Activated CD8-positive, alpha-beta memory T cell treated with anti-CD3 and anti-CD28 coated beads, Interleukin-2, amount 50 U/mL, for 4 hours (primary cell): ENCODE measurements at places on chromosomes 1 and 21.
A peak's percentile ranks its signal among the peaks of the same experiment; 100 is the strongest.

DNA sequence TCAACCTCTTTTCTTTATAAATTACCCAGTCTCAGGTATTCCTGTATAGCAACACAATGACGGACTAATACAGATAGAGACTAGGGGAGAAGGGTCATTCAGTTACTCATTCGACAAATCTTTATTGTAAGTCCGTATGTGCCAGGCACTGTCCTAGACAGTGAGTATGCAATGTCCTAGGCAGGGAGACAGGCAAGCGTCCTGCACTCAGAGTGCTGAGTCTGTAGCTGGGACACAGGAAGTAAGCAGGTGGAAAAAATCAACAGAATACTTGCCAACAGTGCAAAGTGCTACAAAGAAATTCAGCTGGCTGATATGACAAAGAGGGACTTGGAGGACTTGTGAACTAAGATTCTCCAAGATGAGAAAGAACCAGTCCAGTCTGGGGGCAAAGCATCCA is 92.2 kb upstream of the ZBTB40 start:
- DNase-seq = no peak

DNA sequence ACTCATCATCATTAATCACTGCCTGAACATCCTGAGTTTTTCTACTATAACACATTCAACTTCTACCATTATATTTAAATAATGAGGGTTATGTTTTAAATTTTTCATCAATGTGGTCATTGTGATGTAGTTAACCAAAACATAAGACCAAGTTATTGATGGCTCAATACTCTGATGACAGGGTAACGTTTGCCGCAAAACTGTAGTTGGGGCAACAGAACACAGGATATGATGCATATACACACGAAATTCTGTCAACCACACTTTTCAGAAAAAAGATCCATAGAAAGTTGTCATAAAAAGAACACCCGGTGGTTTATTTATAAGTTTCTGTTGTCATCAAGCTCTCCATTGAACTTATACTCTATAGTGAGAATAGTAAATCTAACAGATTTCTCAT is 121.7 kb upstream of the COL11A1 start:
- DNase-seq = no peak

GRCh38 chr1:91520942-91521507 is 20.4 kb downstream of the CDC7 start:
- DNase-seq = no peak

GRCh38 chr1:6459850-6460265 is 6.1 kb downstream of the TNFRSF25 start:
- DNase-seq = peak; percentile 53

GRCh38 chr1:59779949-59780348 is 34.8 kb upstream of the HOOK1 start:
- DNase-seq = no peak

GRCh38 chr1:41583658-41584547 is 99.4 kb upstream of the EDN2 start:
- DNase-seq = no peak

DNA sequence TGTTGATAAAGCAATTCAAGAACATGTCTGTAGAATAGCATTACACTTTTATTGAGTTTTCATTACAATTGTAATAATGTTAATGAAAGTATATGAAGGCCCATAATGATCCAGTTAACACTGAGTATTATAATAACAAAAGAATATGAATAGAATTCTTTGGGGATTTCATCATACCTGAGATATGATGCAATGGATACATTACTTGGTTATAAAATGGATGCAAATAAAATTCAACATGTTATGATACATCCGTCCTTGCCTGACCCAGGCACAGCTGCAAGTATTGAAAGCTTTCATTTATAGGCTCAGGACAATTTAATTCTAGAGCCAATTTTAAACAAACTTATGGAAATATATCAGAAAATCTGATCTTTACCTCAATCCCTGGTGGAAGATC is 8.2 kb upstream of the KCNA3 start:
- no peak for DNase-seq

DNA sequence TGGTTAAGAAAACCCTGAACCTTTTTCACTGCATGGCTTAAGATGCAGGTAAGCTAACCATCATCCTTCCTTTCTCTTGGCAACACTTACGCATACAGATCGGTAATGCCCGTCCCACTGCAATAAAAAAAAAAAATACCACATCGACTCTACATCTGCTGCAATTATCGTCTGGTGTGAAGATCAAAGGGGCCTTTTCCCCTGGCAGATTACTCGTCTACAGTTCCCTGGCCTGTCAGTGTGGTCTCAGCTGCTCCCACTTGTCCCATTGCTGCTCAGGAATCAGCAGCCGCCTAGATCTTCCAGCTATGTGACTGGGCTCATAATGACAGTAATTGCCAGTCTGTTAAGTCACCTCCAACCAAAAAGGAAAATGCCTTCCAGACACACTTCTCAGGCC is 133.1 kb downstream of the SETD4 start:
- DNase-seq = no peak

GRCh38 chr1:70820995-70821394 is 226.6 kb downstream of the PTGER3 start:
- DNase-seq = no peak

DNA sequence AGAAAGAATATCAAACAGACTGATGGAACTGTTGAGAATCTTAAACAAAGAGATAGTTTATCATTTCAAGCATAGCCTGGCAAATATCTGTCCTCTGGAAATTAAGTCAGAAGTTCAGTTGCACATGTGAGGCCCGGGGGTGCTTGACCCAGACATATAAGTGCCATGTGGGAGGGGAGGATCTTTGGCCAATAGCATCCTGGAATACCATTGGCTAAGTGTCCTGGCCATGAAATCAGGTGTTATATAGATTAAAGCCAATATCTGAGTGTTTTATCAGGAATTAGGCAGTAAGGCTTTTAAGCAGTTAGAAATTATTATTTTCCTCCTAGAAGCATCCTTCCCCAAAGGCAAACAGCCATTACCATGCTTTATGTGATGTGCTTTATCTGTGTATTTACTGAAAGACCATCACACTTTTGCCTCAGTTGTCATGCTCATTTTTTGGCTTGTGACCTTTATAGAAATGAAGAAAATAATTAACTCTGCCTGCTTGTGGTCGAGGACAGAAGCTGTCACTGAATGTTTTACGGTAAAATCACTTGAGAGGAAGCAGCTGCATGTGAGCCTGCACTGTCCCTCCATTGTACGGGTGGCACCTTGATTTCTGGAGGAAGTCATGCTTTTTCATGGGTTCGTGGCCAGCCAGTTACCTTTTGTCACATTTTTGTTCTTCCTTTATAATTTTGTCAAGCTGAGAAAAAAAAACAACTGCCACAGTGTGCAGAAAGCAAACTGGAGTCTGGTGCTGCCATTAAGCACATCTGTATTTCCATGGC is 259.9 kb upstream of the FMN2 start:
- no peak for DNase-seq

GRCh38 chr1:22688466-22688865 is 22.2 kb upstream of the EPHB2 start:
- no peak for DNase-seq

DNA sequence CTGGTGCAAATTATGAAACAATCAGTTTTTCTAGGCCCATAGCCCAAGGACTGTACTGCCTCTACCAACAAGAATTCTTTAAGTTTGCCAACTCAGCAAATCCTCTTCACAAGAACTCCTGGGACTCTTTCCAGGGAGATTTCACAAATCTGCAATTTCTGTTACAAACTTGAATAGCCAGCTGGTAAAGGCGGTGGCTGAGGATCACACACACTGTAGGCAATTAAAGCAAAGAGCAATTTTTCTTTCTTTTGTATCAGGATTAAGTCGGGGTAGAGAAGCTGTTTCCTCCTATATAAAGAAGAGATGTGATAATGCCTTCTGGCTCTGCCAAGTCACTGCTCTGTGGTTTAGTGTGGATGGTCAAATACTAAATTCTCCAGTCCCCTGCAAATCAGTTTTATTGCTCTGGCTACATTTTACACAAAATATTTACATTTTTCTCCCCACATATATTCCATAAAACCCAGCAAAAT is 1.7 kb downstream of the ALDH9A1 start:
- no peak for DNase-seq

DNA sequence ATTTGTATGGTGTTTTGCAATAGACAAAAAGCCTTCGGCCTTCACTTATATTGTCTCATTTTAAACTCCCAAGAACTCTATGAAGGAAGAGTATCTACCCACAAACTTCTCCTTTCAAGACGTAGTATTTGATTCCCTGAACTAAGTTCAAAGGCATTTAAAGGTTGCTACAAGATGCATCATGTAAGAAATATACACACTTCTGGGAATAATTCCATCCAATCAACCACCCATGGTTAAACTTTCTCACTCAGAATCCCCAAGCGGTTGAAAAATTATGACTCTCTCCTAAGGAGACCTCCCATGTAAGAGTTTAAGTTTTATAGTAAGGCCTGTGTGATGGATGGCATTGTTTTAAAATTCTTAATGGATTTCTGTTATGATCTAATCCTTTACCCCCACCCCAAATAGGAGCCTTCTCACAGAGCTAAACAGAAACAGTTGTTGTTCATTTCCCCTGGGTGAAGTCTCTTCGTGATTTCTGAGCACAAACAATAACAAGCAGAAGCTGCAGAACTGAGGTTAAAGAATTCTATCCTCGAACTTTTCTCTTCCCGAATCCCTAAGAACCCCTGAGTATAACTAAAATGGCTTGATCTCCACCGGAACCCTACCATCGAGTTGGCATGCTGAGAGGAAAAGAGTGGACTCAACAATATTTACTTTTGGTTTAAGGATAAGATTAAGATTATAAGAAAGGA is 185.0 kb downstream of the TGFBR3 start:
- DNase-seq = no peak

GRCh38 chr1:1066403-1067283 is 7.5 kb downstream of the RNF223 start:
- peak; percentile 38 for DNase-seq

- DNase-seq = no peak
These were observed 15.7 kb upstream of the PKP1 start for GRCh38 chr1:201267481-201268229.

- no peak for DNase-seq
These were observed 290.2 kb downstream of the KIF26B start for GRCh38 chr1:245444945-245445344.

- DNase-seq = no peak
These were observed 47.1 kb downstream of the TESK2 start for GRCh38 chr1:45443580-45444446.

DNA sequence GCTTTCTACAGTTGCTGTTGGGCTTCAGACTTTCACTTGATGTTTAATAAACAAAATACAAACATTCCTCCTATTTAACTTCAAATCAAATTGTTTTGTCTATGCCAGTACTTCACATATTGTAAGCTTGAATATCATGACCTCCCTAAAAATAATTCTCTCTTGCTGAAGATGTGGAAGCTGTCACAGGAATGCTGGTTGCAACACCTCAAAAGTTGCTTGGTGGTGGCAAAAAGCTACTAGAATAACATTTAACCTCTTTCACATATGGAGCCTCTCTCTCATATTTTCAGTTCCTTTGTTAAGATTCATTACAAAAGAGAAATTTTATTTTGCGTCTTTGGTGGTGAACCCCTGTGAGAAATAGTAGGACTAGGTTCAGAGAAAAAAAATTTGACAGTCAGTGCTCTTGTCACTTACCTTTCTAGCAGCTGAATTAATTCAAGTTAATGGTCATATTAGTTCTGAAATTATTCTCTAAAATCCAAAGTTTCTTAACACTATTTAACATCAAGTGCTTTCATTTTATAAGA is 25.5 kb upstream of the F13B start:
- no peak for DNase-seq

DNA sequence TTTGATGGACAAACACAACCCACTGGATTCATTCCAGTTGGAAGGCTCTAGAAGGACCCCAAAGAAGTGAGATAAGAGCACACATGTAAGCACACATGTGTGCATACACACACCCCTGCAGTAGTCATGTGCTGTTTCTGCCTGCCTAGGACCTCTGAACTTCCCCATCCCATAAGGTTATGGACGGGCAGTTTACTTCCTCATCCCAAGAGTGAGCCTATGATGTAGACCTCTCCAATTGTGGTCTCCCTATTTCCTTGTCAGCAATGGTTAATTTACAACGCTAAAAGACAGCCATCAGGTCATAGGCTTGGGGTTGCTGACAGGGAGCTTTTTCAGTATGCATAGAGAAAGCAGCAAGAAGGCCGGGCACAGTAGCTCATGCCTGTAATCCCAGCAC is 15.4 kb upstream of the ADAR start:
- no peak for DNase-seq

DNA sequence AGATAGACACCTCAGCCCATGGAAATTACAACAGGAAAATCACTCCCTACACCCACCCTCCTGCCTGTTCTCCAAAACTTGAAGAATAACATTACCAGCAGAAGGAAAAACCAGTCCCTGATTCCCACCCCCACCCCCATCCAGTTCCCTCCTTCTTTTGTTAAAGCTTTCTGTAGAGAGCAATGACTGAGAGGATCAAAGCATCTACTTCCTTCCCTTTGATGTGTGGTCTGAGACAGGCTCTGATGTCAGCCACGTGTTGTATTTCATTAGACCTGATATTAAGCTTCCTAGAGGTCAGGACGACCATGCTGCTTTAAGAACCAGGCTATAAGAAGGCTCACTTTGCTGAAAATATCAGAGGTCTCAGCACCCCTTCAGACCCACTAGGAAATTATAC is 73.9 kb upstream of the HAO2 start:
- DNase-seq = no peak

DNA sequence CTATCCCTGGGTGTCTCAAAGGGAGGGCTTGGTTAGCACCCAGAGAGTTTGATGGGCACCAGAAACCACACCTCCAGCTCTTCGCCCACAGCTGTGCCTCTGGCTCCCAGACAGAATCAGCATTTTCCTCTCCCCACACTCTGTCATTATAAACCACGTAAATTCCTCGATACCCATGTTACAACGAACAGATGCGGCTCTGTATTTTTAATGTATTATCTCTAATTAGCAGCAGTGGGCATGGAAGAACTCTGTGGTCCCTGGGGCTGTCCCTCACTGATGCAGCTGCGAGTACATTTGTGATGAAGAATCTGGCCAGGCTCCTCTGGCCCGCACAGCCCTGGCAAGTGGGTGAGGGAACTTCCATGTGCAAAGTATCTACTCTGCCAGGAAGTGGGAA is 10.8 kb downstream of the HMGB4 start:
- no peak for DNase-seq

DNA sequence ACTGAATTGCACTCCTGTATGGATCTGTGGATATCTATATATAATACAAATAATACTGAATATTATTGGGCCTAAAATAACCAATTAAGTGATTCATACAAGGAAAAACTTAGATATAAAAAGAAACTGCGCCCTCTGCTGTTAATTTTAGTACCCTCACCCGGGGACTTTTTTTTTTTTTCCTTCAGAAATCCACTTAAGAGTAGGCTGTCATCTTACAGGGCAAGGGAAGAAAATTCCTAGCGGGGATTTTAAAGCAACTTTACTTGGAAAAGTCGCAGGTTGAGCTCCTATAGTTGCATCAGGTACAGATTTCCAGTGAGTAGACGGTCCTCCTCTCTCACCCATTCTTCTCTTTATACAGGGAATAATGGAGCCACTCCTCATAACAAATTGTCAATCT is 1.3 kb downstream of the NTNG1 start:
- no peak for DNase-seq

GRCh38 chr1:224378855-224379631 is 22.4 kb downstream of the CNIH4 start:
- DNase-seq = no peak

- DNase-seq = peak; percentile 26
These were observed 24.4 kb downstream of the RRAGC start for GRCh38 chr1:38834937-38835827.
